Omental fat pad (tissue), 4 donors: ENCODE measurements at places on chromosomes 1 and 21.

- no peak for DNase-seq
These were observed 449.1 kb downstream of the PTPRU start for GRCh38 chr1:29685387-29685786.

- DNase-seq, result no peak
These were observed 71.0 kb downstream of the FOXD2 start for GRCh38 chr1:47508702-47509431.

DNA sequence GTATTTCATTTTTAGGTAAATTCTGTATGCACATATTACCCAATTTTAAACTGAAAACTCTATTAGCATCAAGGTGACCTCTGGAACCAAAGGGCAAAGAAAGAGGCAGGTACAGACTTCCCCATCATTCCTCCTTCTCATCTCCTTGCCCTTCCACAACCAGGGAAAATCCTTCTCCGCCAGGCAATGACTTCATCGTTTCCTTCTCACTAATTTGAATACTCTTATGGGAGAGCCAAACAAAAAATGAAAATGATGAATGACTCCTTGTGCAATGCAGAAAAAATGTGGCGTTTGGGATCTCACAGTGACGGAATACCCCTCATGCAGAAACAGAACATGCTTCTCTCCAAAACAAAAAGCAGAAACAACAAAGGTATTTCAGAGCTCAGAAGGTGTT, 83.7 kb downstream of the HLCS start:
- no peak for DNase-seq

DNA sequence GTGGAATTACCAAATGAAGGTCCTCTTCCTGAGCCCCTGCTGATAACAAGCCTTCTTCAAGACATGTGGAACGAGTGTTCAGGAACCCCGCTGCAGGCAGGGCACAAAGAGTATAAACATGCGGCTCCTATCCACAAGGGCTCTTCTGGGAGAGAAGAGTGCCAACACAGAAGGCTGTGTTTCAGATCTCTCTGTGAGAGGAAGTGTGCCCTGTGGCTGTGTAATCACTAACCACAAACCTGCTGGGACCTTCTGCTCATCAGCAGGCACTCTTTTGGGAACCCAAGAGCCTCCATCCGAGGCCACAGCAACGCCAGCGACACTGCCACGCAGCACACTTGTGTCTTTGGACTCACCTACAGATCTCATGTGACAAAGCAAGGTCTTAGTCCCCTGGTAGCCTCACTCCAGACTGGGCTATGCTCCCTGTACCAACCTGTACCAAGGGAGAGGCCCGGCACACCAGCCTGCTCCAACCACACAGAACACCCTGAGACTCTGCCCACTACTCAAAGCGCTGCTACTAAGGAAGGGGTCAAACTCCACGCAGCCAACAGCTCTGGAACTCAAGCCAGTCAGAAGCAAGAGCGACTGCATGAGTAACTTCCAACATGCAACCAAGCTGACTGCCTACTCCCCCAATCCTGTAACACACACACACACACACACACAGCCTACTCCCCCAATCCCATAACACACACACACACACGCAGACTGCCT, 7.8 kb downstream of the PTTG1IP start:
- DNase-seq, result no peak

DNA sequence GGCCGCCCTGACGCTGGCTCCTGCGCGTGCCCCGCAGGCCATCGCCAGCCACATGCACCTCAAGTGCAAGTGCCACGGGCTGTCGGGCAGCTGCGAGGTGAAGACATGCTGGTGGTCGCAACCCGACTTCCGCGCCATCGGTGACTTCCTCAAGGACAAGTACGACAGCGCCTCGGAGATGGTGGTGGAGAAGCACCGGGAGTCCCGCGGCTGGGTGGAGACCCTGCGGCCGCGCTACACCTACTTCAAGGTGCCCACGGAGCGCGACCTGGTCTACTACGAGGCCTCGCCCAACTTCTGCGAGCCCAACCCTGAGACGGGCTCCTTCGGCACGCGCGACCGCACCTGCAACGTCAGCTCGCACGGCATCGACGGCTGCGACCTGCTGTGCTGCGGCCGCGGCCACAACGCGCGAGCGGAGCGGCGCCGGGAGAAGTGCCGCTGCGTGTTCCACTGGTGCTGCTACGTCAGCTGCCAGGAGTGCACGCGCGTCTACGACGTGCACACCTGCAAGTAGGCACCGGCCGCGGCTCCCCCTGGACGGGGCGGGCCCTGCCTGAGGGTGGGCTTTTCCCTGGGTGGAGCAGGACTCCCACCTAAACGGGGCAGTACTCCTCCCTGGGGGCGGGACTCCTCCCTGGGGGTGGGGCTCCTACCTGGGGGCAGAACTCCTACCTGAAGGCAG, 23.4 kb upstream of the ARF1 start:
- no peak for DNase-seq

GRCh38 chr1:59008599-59009347, 224.9 kb upstream of the JUN start:
- DNase-seq, result no peak

- DNase-seq, result no peak
These were observed 1230.7 kb upstream of the NCAM2 start for GRCh38 chr21:19767546-19767945.

GRCh38 chr1:210323957-210324356, 4.7 kb upstream of the HHAT start:
- no peak for DNase-seq

GRCh38 chr1:3248155-3249141, 179.4 kb downstream of the PRDM16 start:
- no peak for DNase-seq

GRCh38 chr1:26994020-26994786, 711 bp downstream of the TRNP1 start:
- DNase-seq, result no peak

GRCh38 chr1:65066766-65067490, 81.1 kb upstream of the AK4 start:
- peak; percentile 81 for DNase-seq

GRCh38 chr1:64499966-64500365, 30.0 kb downstream of the CACHD1 start:
- DNase-seq, result no peak

DNA sequence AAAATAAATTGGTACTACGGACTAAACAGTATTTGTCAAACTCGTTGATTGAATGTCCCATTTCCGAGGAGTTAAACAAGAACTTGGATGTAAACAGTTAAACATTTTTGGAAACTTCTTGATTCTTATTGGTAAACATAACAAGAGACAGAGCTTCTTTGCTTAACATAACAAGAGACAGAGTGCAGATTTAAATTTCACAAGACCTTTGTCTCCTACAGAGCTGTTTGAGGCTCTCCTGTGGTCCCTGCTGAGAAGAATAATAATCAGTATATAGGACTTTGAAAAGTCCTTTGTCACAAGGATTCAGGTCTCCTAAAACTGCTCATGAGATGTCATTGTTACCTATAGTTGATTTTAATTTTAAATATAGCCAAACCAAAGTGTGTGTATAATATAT, 170.6 kb upstream of the C21orf91 start:
- no peak for DNase-seq

DNA sequence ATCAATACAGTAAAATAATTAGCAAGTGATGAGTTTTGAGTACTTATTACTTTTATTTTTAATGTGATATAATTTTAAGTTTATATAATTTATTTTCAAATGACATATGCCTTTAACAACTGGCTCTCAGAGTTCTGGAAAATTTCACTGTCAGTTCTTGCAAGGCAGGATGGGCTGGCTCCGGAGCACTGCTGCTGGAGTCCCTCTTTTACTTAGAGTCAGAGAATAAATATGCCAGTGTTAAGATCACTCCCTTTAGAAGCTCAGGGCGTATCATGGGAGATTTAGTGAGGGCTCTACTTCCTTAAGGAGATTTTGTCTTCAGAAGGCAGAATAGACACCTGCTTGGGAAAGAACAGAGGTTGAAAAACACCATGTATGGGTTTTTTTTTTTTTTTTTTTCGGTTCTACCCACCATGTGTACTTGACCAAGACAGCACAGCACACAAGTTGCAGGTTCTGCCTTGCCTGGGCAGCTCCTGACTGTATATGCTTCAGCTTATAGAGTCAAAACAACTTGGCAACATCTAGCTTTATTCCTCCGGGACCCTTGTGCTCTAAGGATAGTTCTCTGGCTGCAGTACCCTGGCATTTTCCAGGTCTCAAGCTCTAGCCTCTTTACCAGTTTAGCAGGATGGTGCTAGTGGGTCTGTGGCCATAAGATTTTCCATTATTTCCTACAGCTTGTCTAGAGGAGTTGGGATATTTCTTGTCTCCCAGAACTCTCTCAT, 29.7 kb upstream of the FMOD start:
- DNase-seq, result no peak

- DNase-seq, result no peak
These were observed 33.5 kb upstream of the LAPTM5 start for GRCh38 chr1:30790850-30791778.
